AG04450 (cell line): ENCODE measurements at places on chromosomes 2 and 18.

- DNase-seq = no peak
Measured at GRCh38 chr2:60106836-60107529, 446.5 kb downstream of the BCL11A start.

DNA sequence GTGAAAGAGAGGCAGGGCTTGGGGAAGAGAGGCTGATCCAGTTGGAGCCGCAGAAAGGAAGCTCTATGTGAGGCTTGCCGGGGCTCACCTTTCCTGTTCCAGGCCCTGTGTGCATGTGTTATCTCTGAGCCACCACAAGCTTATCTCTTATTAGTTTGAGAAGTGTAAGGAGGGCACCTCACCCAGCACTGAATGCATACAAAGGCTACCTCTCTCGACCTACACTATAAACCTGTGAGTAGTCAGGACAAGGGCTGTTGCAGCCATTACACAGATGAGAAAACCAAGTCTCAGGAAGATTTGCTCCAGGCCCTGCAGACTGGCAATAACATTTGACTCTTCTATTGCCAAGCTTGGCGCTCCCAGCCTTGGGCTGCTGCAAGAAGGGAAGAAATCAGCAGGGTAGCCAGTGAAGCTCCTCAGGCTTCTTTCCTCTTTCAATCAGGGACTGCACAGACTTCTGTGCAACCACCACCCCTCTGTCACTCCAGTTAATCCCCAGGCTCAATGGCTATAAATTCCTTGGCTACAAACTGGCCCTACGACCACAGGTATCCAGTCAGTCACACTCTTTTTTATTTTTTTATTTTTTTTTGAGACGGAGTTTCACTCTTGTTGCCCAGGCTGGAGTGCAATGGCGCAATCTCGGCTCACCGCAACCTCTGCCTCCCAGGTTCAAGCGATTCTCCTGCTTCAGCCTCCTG is 73.8 kb downstream of the CLHC1 start:
- no peak for DNase-seq

DNA sequence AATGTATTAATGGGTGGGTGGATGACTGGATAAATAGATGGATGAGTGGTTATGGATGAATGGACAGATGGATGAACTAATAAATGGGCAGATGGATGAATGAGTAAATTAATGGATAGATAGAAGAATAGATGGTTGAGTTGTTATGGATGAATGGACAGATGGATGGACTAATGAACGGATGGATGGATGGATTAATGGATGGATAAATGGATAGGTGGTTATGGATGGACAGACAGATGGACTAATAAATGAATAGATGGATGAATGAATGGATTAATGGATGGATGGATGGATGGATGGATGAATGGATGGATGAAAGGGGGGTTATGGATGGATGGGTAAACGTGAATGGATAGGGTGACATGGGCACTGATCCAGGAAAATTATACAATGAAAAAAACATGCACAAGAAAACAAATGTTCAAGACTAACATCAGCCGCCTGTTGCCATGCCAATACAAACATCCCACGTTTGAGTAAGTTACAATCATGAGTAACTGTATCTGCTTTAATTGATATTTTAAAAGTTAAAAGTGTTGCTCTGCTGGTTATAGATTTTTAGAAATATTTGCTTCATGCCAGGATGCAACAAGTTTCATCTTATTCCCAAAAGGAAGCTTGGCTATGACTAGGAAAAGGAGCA is 20.8 kb downstream of the PXDN start:
- no peak for DNase-seq

GRCh38 chr2:40396124-40396523 is 55.8 kb downstream of the SLC8A1 start:
- DNase-seq = no peak

GRCh38 chr18:23210526-23210925 is 75.2 kb downstream of the CABLES1 start:
- no peak for DNase-seq

DNA sequence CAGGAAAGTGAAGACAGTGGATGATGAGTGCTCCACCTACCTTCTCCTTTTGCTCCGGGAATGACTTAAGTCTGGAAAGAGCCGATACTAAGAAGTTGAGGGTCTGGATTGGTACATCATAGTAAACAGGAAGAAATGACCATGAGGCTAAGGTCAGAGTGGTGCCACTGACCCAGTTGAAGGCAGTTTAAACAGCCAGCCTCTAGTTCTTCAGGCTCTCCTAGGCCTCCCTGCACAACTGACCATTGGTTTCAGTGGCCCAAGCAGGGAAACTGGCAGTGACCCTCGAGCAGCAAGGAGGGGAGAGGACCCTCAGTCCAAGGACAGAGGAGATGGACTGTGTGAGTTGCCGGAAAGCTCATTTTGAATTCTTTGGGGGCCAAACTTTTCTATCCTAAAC is 119.1 kb downstream of the MAP4K4 start:
- DNase-seq = no peak

DNA sequence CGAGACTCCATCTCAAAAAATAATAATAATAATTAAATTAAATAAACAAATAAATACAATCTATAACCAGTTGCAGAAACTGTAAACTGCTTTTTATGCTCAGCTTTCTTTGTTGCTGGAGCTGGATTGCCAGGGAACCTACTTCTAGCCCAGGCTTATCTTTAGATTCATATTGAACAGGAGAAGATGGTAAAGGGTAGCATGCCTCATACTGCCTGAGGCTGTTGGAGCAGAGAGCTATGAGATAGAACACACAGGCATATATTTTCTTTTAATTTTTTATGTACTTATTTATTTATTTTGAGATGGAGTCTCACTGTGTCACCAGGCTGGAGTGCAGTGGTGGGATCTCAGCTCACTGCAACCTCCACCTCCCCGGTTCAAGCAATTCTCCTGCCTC is 28.7 kb upstream of the EML4 start:
- DNase-seq = no peak

DNA sequence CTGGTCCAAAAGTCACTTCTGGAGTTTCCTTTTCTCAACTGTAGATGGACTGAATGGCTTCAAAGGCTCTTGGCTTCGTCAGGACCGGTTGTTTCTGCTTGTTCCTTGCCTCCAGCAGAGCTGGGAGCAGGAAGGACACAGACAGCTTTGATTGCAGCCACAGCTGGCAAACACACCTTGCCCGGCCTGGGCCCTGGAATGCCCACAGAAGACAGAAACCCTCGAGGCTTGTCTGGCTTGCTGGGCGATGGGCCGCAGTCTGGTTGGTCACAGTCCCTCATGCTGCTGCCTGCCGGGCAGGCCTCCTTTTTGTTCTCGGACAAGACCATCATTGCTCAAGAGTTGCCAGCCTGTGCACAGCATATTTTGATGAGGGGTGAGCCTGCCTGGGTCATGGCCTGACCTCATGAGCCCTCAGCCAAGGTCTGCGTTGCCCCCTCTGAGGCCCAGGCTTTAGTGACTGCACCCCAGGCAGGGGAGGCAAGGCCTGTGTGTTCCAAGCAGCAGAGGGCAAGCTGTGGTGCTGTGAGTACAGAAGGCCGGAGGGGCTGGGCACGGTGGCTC is 37.8 kb downstream of the ATP6V1C2 start:
- DNase-seq = no peak

DNA sequence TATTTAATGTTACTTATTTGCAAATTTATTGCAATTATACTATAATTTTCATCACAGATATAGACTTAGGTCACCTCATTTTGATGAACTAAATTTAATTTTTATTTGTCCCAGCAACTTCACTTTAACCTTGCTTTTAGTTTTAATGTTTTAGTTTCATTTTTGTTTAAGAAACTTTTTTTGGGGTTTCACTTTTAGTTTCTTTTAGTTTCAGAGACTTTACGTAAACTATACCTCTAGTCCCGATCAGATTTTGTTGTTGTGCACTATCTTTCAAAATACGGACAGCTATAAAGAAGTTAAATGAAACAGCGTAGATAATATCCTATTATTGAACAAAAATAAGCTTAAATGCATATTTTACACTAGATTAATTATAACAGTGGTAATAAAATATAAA is 460.5 kb downstream of the ERBB4 start:
- no peak for DNase-seq
